NCI-H187 (cell line): ENCODE measurements at places on chromosomes 3 and 15.

GRCh38 chr15:32643907-32644445 lies 2.5 kb downstream of the SCG5 start:
- DNase-seq, result no peak

DNA sequence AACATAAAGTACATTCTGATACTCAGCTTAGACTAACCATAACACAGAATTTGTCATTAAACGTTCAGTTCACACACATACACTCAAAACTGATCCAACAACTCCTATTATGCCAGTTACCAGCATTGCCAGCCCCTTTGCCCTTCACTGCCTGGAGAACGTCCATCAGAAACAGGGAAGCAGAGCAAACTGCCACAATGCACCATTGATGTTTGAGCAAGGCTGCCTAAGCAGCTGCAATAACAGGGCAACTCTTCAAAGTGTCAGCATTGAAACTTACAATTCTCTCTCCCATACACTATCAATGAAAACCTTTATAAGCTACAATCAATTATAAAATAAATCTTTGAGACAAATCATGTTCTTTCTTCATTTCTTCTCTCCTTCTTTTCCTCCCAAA lies 85.1 kb downstream of the ZBTB20 start:
- DNase-seq, result no peak

DNA sequence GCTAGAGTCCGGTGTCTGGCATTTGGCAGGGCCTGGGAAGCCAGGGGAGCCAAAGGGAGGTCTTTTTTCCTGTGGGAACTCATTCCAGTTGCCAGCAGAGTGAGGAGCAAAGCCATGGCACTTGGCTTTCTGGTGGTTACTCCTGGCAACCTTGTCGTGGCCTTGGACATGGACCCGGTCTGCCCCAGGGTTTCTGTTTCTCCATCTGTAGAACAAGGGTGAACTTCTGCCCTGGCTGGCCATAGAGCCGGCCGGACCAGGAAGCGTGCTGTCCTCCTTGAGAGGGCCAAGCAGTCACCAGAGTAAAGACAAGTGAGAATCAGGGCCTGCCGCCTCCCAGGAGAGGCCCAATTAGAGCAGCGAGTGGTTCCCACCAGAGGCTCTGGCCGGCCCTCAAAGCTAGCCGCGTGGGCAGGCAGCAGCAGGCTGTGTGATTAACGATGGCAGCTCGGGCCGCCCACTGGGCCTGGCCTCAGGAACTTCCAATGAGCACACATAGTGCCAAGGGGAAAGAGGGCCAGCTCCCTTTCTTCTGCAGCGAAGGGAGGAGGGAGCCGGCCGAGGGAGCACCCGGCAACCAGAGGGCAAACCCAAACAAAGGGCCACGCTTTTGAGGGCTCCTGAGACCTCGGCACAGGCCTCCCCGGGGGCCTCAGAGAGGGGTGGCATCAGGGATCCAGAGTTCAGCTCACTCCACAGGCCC lies 29.1 kb upstream of the ELP6 start:
- DNase-seq, result no peak

DNA sequence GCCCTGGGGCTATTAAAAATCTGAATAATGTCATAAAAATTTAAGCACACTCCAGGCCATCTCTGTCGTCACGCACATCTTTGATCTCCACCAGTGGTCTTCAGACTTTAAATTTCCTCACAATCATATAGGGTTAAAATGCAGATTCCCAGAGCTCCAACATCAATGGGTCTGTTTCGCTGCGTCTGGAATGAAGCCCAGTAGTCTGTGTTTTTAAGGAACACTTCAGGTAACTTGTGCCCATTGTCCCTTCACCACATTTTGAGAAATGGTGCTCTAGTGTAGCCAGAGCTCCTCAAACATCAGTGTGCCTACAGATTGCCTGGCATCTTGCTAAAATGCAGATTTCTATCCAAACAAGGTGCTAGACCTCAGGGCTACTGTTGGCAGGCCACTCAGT lies 9.8 kb downstream of the SEMA6D start:
- no peak for DNase-seq

DNA sequence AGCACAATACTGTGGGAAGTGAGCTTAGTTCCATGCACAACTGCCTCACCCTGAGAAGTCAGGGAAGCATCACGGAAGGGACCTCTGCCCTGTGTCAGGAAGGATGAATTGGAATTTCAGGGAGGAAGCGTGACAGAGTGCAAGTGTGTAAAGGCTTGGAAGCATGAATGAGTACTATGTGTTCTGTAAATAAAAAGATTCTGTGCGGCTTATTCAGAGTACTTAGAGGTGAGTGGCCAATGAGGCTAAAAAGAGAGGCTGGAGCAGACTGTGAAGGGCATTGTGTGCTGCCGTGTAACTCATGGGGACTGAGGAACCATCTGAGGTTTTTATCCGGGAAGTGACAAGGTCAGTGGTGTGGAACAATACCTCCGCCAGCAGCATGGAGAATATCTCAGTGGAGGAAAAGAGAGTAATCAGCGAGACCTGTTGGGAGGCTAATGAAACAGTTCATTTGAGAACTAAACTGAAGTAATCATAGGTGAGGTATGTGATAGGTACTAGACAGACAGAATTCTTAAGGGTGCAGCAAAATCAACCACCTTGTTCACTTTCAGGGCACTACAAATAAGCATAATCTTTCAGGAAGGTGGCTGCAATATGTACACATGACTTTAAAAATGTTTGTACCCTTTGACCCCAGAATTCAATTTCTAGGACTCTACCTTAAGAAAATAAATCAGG lies 64.9 kb upstream of the SPRED1 start:
- DNase-seq, result no peak

DNA sequence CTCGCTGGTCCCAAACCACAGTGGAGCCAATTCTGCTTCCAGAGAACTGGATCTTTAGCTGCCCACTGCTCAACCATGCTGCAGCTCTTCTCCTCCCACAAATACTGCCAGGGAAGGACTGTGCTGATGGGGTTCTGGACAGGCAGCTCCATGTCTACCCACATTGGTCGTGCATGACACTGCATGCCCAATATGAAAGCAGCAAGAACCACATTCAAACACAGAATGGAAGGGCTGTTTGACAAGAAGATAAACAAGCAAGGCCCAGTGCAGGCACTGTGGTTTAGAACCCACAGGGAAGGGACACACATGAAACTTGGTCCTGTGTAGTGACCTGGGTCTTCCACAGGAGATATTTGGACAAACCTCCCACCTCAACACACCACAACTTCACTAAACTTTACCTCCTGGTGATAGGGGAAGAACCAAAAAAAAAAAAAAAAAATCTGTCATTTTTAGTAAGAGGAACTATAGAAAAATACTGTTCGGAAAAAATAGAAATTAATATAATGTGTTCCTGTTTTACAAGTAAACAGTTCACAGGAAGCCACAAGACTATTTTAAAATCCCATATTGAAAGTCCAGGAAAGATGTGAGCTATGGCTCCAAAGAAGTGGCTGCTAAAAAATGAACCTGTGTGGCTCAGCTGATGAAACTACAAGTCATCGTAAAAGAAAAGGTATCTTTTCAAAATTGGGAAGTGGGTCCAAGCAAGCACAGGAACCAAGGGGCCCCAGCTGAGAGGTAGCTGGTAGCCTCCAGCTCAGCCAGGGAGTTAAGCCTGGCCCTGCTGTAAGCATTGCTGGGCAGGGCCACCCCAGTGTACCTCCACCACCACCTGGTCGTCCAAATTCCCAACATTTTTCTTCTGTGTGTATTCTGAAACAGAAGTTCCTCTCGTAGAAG lies 77.7 kb upstream of the ACAN start:
- DNase-seq, result no peak

DNA sequence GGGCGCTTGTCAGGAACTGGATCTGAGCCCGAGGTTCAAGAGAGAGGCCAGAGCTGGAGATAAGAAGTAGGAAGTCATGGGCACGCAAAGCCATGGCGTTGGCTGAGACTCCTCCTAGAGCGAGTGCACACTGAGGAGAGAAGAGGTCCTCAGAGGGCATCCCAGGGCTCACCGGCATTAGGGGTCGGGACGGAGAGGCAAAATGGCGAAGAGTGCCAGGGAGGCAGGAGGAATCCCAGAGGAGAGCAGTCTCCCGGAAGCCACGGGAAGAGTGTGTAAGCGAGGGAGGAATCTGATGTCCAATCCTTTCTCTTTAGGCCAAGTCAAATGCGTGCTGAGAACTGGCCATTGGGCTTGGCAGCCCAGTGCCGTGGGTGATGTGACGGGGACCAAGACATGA lies 24.0 kb downstream of the EFCC1 start:
- no peak for DNase-seq

- no peak for DNase-seq
These were observed 14.6 kb downstream of the ADAMTS9 start for GRCh38 chr3:64673159-64673715.

- no peak for DNase-seq
These were observed 45.4 kb upstream of the GOLM2 start for GRCh38 chr15:44243141-44243540.

- no peak for DNase-seq
These were observed 1.1 kb downstream of the FBN1 start for GRCh38 chr15:48644467-48644826.

DNA sequence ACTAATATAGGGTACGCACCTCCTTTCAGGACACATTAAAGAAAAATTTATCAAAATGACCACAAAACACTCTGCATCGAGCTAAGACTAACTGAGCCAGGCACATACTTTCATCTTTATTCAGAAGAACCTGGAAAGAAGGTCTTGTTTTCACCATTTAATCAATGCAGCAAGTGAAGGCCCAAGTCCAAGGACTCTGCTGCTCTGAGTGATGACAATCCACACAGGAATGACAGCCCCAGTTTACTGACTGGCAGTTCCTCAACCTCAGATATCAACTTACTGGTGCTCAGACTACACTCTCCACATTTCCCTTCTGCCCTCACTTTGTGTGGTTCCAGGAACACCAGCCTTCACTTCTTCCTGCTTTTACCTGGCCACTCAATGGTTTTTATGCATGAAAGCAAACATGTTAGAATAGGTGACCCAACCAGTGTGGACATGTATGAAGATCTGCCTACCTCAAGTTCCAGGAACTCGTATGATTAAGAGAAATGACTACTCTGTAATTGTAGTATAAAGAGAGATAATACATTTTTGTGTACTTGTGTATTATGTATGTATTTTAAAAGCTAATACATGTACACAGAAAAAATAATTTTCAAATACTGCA lies 29.1 kb upstream of the RASA2 start:
- DNase-seq, result no peak

DNA sequence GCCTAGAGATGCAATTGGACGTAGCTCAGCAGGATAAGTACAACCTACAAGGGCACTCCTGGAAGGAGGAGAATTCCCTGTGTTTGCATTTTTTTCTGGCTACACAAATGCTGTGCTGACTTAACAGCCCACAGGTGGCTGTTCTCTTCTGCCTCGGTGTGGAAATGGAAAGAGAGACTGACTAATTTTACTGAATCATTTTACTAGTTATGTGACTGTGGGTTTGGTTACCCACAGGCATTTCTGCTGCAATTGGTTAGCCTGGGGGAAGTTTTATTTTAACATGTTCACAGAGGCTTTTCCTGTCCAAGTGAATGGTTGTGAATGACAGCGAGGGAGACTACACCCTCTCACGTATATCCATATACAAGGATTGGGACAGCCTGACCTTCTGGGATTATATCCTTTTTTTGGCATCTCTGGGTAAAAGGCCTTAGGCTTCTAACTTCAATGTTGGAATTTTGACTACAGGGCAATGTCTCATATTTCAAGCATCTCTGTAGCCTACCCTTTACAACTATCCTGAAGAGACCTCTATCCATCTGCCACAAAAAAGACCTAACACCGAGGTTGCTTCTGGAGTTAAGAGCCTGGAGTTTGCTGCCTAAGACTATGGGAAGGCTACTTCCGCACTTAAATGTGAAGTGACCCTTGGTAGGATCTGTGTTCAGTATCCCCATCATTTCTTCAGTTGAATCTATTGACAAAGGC lies 67.2 kb upstream of the TP63 start:
- no peak for DNase-seq

GRCh38 chr15:78808550-78808949 lies 2.7 kb downstream of the ADAMTS7 start:
- DNase-seq, result no peak

DNA sequence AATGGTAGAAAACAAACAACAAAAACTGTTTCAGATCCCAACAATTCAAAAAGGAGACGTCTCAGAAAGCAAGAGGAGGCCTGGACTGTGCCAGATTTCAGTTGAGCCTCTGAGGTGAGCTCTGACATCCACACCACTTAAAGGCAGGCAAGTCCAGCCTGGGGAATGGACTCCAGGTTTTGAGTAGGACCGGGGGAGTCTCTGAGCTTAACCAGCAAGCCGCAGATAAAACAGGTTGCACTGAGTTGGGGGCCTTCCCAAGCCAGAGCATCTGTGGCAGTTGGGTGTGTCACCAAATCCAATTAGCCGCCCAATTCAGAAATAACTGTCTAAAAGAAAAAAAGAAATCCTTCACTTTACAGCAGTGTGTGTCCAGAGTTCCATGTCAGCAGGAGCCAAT lies 54.7 kb downstream of the OXNAD1 start:
- no peak for DNase-seq

DNA sequence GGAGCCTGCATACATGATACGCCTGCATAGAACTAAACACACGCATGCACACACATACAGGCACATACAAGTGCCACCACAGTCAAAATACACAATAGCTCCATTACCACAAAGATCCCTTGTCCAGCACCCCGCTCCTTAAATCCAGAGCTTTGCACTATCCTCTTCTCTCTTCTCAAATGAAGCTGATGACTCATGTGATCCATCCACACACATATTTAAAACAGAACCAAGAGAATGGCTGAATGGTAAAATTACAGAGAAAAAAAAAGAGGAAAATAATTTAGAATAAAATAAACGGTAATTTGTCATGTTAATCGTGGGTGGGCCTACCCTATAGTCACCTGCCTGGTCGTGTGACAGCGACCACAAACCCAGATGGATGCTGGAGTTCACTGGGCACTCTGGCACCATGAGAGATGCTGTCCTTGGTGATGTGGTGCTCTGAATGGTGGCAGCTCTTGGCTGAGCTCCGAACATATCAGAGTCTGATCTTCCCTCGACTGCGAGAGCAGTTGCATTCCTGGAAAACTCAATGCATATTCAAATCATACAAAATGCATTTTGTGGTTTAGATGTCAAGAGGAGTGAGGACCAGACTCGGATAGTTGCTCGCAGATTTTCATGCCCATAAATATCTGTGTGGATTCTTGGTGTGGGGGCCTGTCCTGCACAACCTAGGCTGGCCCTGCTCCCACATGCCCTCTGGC lies 8.9 kb downstream of the IQSEC1 start:
- DNase-seq, result no peak

GRCh38 chr3:150494411-150494977 lies 51.8 kb downstream of the SERP1 start:
- DNase-seq, result no peak

DNA sequence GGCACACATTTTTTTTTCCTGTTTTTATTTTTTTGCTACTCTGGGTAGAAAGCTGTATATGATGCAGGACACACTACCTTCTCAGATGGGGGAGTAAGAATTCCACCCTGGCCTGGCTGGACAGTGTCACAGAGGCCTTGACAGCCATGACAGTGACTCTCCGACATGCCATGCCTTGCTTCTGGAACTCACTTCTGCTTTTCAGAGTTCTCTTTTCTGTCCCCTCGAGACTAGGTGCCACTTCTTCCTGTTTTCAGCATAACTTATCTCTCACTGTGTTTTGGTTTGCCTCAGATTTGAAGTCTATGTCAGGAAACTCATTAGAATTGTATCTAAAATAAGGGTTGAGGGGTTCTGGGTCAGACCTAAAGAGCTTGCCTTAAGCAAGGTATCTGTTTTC lies 69.1 kb upstream of the SEC13 start:
- DNase-seq, result no peak
